Stimulated activated CD4-positive, alpha-beta T cell treated with anti-CD3 and anti-CD28 coated beads, TNF-alpha, amount 100 ng/mL, for 4 hours (primary cell): ENCODE measurements at places on chromosomes 12 and 14.

DNA sequence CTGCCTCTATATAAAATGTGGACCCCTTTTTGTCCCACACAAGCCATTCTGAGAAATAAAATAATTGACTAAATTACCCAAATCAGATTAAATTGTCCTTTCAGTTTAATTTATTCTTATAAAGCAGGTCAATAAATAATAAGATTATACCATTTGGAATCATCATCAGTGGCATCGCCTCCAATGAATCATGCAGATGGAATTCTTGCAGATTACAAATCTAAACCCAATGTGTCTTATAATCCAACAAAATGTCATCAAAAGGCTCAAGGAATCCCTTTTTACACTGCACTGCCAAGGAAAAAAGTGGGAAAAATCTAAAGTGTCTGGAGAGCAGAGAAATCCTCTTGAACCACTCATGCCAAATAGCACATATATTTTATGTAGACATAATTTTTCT is 138.2 kb upstream of the TSPAN8 start:
- DNase-seq = no peak

DNA sequence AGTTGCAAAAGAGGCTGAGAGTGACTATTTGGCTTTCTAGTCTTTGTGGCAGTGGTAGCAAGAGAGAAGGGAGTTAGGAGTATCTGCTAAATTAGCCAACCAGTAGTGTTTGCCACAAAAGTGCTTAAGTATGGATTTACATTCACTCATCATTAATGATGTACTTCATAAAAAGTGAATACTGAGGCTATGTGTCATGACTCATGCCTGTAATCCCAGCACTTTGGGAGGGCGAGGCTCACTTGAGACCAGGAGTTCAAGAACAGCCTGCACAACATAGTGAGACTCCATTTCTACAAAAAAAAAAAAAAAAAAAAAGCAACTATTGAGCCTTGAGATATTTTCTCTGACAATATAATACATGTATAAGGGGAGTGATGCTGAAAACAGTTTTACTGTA is 36.8 kb downstream of the CCDC177 start:
- no peak for DNase-seq

DNA sequence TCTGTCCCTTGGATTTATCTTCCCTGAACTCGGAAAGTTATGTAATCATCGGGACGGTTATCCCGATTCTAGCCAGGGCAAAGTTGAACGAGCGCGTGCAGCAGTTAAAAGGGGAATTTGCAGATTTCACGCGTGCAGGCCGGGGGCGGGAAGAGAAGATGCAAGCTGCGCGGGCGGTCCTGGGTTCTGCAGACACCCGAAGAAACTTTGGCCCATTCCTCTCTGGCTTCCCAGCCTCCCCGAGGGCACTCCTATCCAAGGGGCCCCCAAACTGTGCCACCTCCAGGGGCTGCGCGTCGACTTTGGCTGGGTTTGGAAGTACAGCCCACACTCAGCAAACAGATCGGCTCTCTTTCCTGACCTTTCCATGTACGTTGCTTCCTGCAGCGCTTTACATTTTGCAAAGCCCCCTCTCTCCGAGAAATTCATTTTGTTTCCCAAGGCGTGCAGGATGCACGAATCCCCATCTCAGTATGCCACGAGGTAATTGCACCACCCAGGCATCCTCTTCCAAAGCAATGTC is 941 bp upstream of the PPP1CC start:
- no peak for DNase-seq

- DNase-seq = no peak
Measured at GRCh38 chr14:97106166-97106565, 309.0 kb downstream of the VRK1 start.

DNA sequence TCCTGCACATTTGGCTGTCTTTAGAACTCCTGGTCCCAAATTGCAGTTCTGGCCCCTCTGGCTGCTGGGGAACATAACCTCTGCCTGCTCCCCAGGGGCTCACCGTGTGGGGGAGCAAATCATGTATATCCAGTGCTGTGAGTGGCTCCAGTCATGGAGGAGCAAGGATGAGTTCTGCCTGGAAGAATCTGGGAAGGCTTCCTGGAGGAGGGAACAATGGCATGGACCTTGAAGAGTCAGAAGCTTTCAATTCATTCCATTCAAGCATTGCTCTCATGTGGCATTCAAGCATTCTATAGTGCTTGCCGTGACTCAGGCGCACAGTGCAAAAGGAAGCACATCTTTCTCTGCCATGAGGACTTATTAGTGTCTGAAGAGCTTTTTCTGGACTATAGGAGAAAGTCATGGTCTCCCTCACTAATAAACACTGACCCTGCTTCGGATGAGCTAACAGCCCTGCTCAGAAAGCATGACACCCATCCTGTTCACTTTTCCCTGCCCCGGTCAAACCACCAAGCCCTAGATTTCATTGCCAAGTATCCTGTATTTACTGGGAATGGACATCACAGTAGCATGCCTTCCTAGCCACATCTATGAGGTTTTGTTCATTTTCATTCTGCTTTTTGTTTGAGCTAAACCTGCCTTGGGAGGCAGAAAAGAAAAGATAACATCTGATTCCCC is 3.5 kb downstream of the IFI27 start:
- no peak for DNase-seq

DNA sequence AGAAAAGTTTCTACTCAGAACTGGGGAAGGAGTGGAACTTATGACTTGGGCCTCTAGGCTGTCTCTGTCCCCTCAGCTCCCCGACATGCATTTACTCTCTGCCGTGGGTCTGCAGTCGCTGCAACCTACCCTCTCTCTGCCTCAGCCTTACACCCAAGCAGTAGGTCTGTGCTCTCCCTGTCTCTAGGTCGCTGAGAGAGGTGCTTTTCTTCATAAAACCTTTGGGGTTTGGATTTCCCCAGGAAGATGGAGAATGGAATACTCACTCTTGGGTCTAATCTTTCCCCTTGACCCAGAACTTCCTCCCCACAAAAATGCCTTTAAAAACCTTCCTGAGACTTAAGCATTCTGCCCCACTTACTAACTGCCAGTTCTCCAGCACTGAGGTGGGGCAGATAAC is 12.9 kb downstream of the GPR84 start:
- no peak for DNase-seq

DNA sequence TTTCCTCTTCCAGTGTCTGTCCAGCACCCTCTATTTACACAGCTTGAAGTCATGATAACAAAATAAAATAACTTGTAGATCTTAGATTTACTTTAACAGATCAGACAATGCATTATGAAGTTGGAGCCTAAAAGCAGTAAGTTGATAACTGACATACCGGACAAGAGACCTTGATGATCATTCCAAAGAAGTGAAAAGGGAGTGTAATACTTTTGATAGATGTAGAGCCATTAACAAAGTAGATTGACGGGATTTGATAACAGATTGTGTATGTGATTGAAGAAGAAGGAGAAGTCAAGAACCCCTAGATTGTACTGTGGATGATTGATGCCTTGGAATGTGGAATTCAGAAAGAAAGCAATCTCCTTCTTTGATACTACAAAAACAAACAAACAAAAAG is 403.8 kb upstream of the MGAT4C start:
- DNase-seq = no peak

DNA sequence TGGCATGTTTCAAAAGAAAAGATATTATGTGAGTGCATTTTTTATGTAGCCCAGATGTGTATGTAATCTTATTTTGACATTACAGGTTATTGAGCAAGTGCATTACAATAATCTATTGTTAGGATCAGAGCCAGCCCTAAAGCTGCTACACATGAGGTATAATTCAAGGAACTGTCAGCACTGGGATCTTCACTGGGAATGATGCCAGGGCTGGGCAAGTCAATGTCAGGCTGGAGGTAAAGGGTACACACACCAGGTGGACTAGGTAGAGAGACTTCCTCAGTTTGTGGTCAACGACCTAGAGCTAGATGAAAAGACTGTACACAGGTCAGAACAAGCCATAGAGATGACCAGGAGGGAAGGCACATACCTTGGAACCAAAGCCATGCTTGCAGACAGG is 15.4 kb downstream of the TRIM9 start:
- no peak for DNase-seq

- no peak for DNase-seq
Measured at GRCh38 chr14:57182760-57183503, 85.8 kb downstream of the EXOC5 start.

DNA sequence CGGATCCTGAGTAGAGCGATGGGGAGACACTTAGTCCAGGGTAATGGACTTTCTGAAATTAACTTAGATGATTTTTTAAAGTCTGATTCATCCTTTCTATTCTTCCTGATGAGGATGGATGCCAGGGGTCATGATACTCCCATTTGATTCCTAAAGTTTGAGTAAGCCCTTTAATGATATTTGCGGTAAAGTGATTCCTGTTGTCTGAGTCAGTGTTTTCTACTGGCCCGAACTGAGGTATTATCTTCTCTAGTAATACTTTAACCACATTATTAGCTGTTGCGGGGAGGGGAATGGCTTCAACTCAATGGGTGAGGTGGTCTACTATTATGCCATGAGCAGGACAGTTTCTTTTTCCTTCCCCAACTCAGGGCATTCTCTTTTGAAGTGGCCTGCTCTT is 111.6 kb downstream of the RIN3 start:
- no peak for DNase-seq

- no peak for DNase-seq
Measured at GRCh38 chr12:27185234-27186021, 58.7 kb upstream of the STK38L start.

GRCh38 chr12:33663000-33663654 is 223.5 kb upstream of the SYT10 start:
- no peak for DNase-seq

DNA sequence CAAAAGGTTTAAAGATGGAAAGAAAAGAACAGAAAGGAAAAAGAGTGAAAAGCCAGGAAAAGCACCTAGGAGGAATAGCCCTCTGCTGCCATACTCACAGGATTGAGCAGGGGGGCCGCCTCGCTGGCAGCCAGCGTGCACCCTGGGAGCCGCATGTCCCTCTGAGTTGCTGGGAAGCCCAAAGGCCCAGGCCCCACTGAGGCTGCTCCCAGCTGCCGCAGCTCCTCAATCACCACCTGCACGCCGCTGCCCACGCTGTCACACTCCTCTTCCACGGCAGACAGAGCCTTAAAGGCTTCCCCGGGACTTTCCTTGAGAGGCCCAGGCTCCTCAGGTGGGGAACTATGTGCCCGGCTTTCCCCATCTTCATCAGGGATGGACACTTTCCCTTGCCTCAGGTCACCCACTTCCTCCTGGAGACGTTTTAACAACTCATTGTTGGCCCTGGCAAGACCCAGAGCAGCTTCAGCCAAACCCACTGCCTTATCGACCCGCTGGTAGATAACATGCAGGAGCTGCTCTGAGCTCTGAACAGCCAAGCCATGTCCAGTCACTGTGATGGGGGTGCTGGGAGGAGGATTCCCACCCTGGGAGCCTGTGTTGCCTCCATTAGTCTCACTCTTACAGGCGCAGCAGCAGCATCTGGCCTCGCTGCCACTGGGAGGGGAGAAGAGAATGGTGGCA is 11.5 kb downstream of the C14orf93 start:
- DNase-seq = no peak

- no peak for DNase-seq
Measured at GRCh38 chr14:81506487-81506886, 27.2 kb downstream of the SEL1L start.

- no peak for DNase-seq
Measured at GRCh38 chr12:53505555-53506449, 1.5 kb downstream of the NPFF start.

DNA sequence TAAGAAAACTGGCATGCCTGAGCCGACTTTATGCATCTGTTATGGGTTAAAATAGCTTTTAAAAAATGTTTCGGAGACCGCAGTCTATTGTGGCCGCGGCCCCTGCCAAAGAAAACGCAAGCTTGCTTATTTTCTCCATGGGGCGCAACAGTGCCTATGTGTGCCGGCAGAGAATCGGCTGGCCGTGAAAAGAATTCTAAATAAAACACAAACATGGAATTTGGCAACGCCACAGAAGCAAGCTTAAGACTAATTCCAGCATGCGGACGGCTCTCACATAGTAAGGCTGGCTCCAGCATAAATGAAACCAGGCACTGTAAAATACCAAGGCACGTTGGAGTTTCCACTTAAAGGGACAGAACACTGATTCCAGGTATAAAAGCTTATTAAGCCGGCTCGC is 56.7 kb downstream of the BCL11B start:
- no peak for DNase-seq

- no peak for DNase-seq
Measured at GRCh38 chr12:47602949-47603558, 102.8 kb downstream of the RPAP3 start.

GRCh38 chr12:19482036-19482435 is 42.7 kb downstream of the AEBP2 start:
- no peak for DNase-seq

- DNase-seq = no peak
Measured at GRCh38 chr14:89618330-89618708, 201.3 kb upstream of the FOXN3 start.

GRCh38 chr14:101715210-101716076 is 46.1 kb upstream of the PPP2R5C start:
- DNase-seq = no peak

DNA sequence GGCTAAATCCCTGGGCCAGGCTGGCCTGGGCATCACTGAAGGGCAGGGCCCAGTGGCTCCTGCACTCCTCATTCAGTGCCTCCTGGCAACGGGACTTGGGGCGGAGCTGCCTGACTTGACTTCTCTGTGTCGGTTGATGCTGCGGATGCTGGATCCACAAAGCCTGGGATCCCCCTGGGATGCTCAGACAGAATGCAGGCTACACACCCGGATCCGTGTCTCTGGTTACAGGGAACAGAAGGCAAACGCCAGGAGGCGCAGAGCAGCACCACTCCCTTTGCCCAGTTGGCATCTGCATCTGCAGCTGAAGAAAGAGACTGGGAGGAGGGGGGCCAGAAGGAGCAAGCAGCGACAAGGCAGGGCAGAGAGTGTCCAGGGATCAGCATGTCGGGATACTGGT is 154.5 kb upstream of the FKBP4 start:
- DNase-seq = no peak

DNA sequence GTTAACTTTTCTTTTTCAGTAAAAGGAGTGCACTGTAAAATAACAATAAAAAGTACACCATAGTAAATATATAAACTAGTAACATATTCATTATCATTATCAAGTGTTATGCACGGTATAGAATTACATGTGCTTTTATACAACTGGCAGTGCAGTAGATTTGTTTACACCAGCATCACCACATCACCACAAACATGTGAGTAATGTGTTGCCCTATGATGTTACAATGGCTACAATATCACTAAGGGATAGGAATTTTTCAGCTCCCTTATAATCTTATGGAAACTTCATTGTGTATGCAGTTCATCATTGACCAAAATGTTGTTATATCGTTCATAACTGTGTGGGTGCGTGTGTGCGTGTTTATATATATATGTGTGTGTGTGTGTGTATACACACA is 23.5 kb upstream of the NEDD1 start:
- no peak for DNase-seq

DNA sequence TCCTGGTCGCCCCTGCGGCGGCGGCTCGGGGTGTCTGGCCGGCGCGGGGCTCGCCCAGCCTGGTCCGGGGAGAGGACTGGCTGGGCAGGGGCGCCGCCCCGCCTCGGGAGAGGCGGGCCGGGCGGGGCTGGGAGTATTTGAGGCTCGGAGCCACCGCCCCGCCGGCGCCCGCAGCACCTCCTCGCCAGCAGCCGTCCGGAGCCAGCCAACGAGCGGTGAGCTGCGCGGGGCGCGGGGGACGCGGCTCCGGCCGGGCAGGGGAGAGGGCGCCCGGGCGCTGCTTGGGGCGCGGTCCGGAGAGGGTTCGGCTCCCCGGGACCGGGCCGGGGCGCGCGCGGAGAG is at the start of gene LGALS3:
LGALS3 (plus strand) TSS at position 167 of the 342 bp plus-strand sequence. CDS start 8,122 bp downstream, outside the sequence.
- peak; percentile 21 for DNase-seq
